ENCODE measurements at places on chromosomes 7 and 10.

GRCh38 chr10:98420786-98421185, 5.8 kb upstream of the PYROXD2 start:
- no peak for DNase-seq

- no peak for DNase-seq
Measured at GRCh38 chr10:68301790-68302502, 29.9 kb upstream of the HNRNPH3 start.

DNA sequence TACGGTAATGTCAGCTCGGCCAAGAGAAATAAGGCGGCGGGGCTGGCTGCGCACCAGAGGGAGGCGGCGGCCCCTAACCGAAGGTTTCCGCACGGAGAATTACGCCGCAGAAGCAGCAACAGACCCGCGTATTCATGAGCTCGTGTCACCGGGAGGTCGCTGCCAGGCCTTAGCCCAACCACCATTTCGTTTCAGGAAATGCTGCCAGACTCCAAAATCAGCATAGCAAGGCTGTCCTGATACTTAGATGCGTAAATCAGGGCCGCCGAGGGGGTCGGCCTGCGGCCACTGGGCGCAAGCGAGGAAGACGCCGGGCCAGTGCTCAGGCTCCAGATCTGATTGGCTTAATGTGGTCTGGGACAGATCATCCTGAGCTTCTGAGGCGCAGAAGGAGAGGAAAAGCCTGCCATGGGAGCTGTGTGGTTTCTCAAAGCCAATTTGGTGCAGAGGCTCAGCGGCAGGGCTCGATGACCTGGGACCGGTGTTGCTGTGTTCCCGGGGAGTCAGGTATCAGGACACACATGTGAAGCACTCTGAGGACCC, 247.9 kb downstream of the BAMBI start:
- no peak for DNase-seq

DNA sequence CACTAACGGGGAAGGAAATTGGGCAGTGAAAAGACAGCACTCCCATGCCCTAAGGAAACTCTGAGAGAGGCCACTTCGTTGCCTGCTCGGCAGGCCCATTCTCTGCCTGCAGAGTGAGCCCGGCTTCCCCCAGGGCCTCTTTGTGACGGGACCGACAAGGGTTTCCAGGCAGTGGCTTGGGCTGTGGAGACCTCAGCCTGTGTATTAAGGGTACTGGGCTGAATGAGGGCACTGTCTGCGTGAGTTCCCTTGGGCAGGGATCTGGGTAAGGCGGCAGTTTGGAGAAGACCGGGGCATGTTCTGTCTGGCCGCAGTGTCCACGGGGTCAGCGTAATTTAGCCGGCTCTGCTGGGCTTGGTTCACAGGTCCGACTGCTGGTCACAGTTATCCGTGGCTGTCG, 237.2 kb downstream of the MGMT start:
- DNase-seq = no peak

DNA sequence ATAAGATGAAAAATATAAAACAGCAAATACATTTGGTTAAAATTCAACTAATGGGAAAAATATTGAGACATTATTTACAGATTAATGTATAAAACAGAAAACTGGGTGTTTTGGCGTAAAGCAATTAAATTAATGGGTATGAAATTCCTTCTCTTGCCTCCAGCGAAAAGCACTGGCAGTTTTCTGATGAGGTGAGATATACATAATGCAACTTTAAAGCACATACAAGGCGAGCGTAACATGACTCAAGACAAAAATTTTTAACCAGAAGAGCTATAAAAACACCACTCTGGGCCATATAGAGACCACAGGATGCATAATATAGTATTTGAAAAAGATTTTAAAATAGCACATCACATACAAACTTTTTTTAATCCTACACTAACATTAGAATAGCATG, 120.6 kb downstream of the ODAD2 start:
- DNase-seq = no peak

GRCh38 chr7:9621927-9622326, 1188.5 kb downstream of the NXPH1 start:
- DNase-seq = no peak

- DNase-seq = no peak
Measured at GRCh38 chr7:43768201-43768886, 9.9 kb downstream of the BLVRA start.

DNA sequence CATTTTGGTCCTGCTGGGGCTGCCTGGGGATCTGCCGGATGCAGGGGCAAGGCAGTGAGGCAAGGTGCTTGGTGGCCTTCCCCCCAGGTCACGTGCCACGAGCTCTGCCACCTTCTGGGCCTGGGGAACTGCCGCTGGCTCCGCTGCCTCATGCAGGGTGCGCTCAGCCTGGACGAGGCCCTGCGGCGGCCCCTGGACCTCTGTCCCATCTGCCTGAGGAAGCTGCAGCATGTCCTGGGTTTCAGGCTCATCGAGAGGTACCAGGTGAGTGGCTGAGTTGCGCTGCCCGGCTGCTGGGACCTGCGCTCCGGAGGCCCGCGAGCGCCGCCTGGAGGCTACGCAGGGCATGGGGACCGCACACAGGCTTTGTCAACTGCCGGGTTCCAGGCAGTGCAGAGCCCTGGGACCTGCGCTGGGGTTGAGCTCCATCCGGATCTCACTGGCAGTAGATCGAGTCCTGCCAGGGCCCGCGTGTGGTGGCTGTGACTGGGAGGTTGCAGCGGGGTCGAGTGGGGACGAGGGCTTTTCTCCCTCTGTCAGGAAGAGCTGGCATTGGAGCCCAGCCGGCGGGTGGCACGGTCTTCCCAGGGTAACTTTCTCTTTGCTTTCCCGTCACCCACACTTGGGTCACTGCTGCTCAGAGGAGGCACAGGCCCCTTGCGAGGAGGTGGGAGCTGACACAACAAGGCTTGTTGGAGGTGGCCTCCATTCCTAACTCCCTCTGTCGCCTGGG, 21.7 kb downstream of the AMZ1 start:
- peak; percentile 44 for DNase-seq

- no peak for DNase-seq
Measured at GRCh38 chr10:61594430-61594829, 68.3 kb upstream of the CABCOCO1 start.

DNA sequence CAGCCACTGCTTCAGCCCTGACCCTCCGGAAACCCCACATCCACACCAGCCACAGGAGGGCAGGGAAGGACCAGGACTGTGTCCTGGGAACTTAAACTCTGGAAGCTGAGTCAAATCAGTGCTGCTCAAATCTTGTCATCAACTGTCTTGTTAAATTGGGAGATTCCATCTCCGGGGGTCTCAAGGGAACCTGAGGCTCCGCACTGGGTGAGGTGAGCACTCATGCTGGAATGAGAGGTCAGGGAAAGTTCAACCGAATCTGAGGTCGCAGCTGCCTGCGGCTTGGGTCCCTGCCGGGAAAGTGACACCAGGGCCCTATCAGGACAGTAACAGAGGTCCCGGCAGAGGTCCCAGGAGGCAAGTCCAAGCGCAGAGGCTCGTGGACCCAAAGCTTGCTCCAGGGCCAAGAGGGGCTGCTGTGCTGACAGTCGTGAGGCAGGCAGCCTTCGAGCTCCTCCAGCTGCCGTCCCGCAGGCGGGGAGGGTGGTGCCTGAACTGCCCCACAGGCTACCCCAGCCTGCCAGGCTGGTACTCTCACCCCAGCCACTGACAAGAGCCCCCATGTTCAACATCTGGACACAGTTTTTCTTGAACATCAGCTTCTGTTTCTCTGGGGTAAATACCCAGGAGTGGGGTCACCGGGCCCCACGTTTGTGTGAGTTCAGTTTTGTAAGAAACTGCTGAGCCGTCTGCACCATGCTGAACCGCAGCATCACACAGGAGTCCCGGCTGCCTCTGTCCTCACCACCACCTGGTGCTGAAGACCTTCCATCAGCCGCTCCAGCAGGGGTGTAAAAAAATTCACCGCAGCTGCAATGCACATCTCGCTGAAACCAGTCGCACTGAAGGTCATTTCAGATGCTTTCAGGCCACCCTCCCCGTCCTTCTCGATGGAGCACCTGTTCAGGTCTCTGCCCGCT, 101.0 kb downstream of the DIP2C start:
- DNase-seq = no peak

DNA sequence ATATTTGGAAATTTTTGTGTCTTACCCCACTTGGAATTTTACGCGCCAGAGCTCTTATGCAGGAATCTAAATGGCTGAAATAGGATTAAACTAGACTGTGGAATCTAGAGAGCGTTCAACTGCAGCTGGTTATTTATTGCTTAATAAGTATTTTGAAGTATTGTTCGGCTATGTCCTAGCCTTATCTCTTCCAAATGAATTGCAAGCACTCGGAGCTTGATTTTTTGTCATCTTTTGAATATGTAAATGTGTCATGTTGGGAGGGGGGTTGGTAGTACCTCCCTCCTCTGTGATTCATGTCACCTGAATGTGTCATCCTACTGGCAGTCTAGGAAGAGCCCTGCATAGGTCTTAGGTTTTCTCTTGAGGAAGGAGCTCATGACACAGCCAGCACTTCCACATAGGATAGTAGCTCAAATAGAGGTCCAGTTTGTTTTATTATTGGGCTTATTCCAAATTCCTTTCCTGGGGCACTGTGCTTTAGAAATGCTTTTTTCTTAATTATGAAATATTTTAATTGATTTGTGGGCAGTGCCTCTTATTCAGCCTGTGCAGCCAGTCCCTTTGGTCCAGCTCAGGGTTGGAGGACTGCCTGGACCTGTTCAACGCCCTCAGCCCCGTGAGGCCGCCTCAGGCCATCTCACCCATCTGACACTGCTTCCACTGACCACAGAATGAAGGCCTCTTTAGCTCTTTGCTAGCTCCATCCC, 22.5 kb upstream of the TRIL start:
- DNase-seq = no peak

GRCh38 chr10:8060704-8061121, 6.2 kb downstream of the GATA3 start:
- DNase-seq = no peak

DNA sequence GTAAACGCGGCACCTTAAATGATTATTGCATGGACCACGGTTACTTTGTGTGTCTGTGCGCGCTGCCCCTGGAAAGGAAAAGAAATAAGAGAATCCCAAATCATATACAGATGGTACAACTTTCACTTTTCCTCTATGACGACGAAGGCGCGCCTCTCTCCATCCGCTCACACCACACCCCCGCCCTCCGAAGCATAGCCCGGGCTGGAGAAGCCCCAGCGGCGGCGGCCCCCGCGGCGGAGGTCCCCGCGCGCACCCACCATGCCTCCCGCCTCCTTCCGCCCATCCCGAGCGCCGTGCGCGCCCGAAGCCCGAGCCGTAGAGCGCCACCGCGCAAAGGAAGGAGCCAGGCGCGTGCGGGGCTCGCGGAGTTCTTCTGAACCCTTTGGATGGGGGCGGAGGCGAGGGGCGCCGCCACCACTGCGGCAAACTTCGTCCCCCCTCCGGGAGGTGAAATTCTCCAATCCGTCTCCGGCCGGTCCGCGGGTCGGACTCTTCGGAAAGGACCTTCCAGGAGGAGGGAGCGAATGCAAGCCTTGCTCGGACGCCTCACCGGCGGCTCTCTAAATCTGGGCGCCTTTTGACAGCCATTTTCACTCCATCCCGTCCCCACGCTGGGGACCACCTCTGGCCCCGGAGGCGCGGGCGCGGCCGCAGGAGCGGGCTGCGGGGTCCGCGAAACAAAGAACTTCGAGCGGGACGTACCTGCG, 588 bp downstream of the GLI3 start:
- no peak for DNase-seq

DNA sequence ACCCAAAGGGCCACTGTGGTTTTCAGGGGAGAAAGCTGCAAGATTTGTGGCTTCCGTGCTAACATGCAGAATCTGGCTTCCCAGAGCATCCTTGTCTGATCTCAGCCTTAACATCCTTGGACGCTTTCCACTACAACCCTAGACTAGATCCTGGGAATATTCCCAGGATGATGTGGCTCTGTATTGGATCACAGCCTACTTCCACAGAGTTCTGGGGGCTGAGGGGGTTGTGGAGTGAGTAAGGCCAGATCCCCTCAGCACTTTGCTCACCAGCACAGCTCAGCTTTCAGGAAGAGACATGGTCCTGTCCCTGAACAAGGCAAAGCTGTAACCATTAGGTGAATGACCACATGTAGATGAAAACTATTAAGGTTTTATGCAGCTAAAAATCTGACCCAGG, 241.3 kb upstream of the MYO3A start:
- DNase-seq = no peak

DNA sequence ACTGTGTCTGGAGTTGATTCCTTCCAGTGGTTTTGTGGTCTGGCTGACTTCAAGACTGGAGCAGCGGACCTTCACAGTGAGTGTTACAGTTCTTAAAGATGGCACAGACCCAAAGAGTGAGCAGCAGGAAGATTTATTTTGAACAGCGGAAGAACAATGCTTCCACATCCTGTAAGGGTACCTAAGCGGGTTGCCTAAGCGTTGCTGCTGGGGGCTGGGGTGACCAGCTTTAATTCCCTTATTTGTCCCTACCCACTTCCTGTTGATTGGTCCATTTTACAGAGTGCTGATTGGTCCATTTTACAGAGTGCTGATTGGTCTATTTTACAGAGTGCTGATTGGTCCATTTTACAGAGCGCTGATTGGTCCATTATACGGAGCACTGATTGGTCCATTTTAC, 13.2 kb downstream of the AKR1B15 start:
- DNase-seq = no peak

DNA sequence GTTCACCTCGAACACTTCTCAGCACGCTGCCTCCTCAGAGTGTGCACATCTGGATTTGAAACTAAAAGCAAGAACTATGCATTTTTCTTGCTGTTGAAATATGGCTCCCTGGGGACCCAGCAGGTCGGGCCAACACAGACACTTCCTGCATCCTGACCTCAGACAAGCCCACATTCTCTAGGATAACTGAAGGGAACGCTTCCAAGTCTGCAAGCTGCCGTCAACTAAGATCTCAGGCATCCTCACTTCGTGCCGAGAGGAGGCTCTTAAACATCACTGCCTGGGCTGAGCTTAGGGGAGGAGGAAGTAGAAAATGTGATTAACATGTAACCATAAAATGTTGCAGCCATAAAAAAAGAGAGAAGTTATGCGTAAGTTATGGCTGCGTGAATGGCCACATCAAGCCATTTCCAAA, 65.5 kb downstream of the PYROXD2 start:
- no peak for DNase-seq

DNA sequence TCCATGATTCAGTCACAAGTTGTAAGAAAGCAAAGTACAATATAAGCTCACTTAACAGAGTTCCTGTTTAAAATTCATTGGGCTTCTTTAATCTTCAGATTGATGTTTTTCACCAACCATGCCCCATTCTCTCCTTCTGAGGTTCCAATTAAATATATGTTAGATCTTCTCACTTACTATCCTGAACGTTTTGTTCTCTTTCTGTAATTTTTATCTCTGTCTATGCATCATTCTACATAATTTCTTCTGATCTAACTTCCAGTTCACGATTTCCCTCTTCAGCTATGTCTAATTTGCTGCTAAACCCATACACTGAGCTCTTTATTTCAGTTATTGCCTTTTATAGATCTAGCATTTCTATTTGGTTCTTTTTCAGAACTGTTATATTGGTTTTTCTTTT, 28.0 kb upstream of the SPOCK2 start:
- no peak for DNase-seq

Data from stimulated activated CD8-positive, alpha-beta memory T cell treated with anti-CD3 and anti-CD28 coated beads, Interleukin-15, amount 100 ng/mL, for 4 hours (primary cell).